ENCODE measurements at places on chromosomes 16 and 17.

- DNase-seq = no peak
Observed at GRCh38 chr16:30149250-30149930, 26.4 kb upstream of the MAPK3 start.

DNA sequence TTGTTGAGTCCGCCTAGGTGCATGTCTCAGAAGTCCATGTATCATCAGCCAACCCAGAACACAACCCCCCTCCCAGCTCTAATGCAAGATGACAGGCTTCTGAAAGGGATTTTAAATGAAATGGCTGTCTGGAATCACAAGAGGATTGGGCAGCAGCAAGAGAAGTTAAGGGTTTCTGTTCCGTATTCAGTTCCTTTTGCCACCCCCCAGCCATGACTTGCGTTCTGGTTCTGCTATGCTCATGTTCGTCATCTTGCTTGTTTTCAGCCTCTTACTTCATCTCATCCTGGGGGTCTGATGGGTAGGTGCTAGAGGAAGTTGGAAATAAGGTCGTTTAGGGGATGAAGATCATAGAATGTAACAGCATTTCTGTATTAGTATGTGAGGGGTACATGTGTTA is 12.0 kb downstream of the MINK1 start:
- no peak for DNase-seq

GRCh38 chr16:19696328-19696727 is 21.7 kb downstream of the KNOP1 start:
- DNase-seq = peak; percentile 34

DNA sequence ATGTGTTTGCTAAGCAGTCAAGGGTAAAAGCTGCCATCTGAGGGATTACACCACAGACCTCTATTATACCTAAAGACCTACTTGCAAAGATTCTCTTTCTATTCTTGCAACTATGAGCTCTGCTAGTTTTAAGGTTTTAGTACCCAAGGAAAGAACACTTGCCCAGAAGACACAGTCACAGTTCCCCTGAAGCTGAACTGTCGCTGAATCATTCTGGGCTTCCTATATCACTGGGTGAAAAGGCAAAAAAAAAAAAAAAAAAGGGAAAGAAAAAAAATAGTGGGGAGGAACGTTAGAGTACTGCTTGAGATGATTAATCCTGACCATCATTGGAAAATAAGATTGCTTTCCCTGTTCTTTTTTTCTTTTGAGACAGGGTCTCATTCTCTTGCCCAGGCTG is 37.9 kb downstream of the LYRM1 start:
- no peak for DNase-seq

DNA sequence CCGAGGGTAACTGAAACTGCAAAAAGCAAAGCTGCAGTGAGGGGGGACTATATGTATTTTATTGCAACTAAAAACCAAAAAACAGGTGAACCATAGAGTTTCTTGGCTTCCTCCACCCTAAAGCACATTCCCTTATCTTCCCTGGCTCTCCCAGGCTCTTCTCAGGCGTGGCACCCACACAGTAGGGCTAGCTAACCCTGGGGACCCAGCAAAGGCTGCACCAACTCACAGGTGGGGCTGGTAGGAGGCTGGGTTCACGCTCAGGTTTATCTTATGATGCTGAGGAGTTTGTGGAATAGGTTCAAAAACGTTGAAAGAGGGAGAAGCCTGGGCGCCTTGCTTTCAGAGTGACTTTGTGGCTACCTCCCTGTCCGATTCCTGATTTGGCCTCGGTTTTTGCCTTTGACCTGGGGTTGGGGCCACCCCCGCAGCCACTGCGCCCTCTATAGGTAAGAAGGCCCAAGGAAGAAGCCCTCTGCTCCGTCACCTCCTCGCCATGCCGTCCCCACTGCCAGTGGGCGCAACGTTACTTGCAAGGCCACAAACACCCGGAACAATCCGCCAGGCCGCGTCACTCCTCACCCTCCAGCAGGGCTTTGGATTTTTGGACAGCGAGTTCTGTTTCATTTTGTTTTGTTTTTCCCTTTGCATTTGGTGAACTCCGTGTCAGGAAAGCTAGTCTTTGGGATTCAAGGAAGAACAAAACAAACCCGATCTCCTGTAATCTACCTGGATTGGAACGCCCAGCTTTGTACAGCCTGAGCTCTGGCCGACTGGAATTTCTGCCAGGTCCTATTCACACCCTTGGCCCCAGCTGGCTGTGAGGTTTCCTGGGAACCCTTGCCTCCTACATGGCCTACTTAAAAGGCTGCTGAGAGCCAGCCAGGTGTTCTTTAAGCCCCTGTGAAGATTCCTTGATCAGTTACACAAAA is 60.8 kb downstream of the TBC1D16 start:
- DNase-seq = no peak

- no peak for DNase-seq
Observed at GRCh38 chr16:11674001-11674817, 6.0 kb downstream of the SNN start.

DNA sequence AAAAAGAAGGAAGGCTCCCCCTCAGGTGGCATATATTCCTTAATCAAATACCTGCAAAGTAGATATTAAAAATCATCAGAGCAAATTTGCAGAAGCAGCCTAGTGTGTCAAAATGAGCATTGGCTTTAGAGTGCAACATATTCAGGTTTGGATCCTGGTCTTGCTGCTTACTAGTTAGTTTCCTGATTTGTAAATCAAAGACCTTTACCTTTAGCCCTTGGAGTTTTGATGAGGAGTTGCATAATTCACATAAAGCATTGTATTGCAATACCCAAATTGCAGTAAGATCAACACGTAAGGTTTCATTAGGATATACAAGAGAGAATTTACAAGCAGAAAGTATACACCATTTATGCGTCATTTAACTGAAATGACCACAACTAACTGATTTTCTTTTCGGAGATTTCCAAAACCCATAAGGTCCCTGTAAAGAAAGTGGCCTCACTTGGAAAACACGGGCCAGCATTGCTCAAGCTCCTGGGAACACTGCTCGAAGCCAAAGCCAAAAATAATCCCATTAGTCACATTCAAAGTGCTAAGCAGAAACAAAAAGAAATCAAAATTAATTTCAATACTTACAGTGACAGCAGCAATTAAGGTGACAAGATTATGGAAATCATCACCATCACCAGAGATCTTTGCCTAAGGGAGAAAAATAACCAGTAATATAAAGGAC is 415.9 kb upstream of the ERCC4 start:
- DNase-seq = no peak

Measured in DMS 273 treated with DMSO at 0.1 percent for 48 hours (cell line).